AG20443 (cell line): ENCODE measurements at places on chromosomes 16 and 17.
A peak's percentile ranks its signal among the peaks of the same experiment; 100 is the strongest.

- DNase-seq, result no peak
Measured at GRCh38 chr17:43822570-43823190, 10.3 kb downstream of the MPP3 start.

GRCh38 chr17:41553987-41554680 is 17.7 kb downstream of the KRT9 start:
- DNase-seq, result no peak

GRCh38 chr16:86294535-86295196 is 215.7 kb upstream of the FOXF1 start:
- no peak for DNase-seq

DNA sequence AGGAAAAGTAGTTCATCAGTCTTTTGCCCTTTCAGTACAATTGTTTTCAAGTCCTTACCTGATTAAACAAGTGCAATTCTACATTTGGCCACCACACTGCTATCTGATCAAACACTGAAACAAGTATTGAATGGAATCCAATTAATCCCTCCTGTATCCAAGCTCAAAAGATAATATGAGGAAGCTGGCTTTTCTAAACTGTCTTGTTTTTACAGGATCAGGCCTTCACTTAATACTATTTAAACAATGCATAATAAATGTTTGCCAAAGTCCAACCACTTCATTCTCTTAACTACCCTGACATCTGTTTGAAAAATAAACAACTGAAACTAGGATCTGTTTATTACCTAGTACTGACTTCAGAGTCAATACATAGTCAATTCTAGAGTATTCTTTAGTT is 131.6 kb downstream of the MRTFB start:
- DNase-seq, result no peak

DNA sequence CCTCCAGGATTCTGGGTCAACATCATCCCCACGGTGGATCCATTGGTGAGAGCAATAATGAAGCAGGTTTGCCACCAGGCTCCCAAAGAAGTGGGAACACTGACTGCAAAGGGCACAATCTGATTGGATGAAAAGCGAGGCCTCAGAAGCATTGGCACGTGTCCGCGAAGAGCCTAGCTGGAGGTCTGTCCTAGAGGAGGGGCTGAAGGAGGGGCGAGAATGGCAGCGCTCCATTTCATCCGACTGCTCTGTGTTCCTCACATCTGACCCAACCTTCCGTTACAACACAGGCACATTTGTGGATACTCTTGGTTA is 79.9 kb downstream of the MRC2 start:
- DNase-seq, result no peak

GRCh38 chr16:84514874-84515835 is 10.7 kb upstream of the MEAK7 start:
- no peak for DNase-seq

GRCh38 chr17:55463600-55463999 is 42.0 kb upstream of the MMD start:
- no peak for DNase-seq

DNA sequence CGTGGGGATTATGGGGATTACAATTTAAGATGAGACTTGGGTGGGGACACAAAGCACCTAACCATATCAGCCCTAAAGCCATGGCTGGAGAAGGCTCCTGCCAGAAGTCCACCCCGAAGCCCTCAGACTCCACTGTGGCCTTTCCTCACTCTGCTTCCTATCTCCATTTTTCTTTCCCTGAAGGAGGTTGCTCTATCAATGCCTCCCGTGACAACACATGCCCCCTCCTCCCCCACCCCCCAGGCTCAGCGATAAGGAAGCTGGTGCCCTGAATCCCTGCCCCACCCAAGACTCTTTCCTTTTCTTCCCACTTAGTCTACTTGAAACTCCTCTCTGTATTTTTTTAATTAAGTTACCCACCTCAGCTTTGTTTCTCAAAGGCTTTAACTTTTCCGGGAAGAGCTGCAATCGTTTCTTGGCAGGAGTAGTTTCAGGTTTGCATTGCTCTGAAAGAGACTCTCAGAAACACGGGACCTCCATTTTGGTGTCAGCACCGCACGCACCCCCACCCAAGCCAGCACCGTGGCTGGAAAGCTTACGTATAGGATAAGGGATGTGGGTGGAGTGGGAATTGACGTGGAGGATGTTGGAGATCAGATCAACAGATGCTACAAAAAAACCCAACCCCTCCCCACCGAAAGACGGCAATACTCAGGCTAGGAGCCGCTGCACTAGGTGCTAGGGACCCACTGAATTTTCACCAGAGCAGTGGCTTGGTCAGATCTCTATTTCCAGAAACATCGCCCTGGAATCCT is 15.2 kb upstream of the CA4 start:
- DNase-seq, result peak; percentile 58

- no peak for DNase-seq
Measured at GRCh38 chr17:81980707-81981343, 3.4 kb downstream of the ASPSCR1 start.

DNA sequence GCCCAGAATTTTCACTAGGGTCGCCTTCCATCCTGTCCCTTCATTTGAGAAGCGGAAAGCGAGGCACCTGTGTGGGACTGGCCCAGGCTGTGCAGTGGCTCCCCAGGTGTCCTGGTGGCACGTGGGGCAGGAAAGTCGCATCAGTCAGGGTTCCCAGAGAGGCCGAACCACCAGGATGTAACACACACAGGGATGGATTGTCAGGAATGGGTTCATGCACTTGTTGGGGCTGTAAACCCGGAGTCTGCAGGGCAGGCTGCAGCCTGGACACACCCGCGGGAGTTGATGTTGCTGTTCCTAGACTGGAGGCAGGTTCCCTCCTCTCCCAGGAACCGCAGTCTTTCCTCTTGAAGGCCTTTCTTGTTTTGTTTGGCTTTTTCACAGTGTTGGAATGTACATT is 30.7 kb upstream of the RPTOR start:
- DNase-seq, result peak; percentile 60

DNA sequence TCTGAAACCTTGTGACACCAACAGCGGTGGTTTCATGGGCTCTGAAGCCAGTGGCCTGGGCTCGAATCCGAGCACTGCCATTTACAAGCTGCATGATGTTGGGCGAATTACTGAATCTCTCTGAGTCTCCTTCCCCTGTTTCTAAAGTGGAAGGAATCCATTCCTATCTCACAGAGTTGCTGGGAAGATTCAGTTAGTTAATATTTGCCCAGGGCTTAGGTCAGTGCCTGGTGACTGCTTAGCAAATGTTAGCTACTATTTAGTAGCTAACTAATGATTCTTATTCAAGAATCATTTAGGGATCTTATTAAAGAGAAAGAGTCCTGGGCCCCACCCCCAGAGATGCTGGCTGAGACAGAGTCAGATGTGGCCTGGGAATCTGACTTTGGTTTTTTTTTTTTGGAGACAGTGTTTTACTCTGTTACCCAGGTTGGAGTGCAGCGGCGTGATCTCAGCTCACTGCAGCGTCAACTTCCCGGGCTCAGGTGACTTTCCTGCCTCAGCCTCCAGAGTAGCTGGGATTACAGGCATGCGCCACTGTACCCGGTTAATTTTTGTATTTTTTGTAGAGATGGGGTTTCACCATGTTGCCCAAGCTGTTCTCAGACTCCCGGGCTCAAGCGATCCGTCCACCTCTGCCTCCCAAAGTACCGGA is 33.6 kb upstream of the RAI1 start:
- DNase-seq, result no peak

DNA sequence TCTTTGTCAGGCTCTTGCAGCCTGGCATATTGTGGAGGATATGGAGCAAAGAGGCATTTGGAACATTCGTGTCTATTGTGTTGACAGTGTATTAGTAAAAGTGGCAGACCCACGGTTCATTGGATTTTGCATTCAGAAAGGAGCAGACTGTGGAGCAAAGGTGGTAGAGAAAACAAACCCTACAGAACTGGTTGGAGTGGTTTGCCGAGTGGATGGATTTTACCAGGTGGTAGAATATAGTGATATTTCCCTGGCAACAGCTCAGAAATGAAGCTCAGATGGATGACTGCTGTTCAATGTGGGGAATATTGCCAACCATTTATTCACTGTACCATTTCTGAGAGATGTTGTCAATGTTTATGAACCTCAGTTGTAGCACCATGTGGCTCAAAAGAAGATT is 44.5 kb downstream of the EFCAB13 start:
- DNase-seq, result no peak

DNA sequence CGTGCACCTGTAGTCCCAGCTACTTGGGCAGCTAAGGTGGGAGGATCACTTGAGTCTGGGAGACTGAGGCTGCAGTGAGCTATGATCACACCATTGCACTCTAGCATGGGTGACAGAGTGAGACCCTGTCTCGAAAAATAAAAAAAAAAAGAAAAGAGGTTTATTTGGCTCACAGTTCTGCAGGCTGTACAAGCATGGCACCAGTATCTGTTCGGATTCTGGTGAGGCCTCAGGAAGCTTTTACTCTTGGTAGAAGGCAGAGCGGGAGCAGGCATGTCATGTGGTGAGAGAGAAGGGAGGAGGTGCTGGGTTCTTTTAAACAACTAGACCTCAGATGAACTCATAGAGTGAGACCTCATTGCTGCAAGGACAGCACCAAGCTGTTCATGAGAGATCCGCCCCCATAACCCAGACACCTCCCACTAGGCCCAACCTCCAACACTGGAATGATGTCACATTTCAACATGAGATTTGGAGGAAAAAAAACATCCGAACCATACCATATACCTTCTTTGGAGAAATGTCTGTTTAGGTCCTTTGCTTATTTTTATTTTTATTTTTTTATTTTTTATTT is 10.3 kb upstream of the RMI2 start:
- DNase-seq, result no peak

DNA sequence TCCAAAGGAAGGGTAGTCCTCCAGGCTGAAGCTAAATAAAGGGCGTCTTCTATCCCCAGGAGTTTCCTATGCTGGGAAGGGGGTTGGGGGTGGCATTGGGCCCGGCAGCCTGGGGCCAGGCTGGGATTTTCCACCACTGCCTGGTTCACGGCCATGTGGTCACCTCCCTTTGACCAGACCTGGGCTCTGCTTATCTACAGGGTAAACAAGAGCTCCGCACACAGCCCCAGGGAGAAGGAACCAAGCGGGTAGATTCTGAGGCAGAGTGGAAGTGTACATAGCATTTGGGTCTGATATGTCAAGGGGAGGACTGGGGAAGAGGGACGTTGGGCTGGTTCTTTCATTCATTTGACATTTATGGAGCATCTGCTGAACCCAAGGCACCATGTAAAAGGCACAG is 27.2 kb upstream of the TMEM220 start:
- no peak for DNase-seq

DNA sequence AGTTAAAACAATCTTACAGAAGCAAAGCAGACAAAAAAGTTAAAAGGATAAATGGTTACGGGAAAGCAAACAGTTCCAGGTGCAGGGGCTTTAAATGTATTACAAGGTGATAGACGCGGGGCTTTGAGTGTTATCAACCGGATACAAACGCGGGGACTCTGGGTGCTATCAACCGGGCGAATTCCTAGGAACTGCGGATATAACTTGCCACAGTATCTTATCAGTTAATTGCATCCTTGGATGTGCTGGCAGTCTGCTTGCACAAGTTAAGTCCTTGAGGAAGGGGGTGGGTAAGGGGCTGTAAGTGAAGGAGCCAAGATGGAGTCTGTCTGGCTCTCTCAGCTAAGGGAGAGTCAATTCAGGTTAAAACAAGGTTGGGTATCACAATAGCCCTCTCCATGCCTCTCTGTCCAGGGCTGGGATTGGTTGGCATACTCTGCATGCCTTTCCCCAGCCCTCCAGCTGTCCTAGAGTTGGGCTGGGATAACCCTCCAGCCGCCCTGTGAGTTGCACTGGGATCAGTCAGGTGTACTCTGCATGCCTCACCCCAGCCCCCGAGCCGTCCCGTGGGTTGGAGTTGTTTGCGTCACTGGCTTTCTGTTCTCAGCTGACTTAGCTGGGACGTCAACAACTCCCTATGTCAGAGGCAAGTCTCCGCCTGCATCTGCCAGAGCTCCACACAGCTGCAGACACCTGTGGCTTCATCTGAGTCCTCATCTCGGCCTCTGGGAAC is 40.9 kb downstream of the TMEM235 start:
- DNase-seq, result no peak

DNA sequence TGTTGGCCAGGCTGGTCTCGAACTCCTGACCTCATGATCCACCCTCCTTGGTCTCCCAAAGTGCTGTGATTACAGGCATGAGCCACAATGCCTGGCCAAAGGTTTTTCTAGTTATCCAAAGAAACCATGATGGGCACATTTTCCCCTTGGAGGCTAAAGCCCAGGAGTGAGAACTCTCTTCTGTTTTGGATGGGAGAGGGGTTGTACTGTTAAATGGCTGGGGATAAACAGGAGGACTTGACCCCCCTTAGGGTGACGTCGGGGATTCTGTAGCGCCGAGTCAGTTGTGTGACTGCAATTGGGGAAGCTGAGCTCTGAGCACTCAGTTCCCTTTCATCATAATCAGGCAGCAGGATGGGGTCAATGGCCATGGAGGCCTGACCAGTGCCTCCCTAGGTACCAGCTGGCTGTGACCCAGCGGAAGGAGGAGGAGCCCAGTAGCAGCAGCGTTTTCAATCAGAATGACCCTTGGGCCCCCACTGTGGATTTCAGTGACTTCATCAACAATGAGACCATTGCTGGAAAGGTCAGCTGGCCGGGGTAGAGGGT is 4.1 kb downstream of the AOC3 start:
- no peak for DNase-seq

GRCh38 chr17:69651921-69652320 is 237.4 kb downstream of the MAP2K6 start:
- DNase-seq, result no peak

- DNase-seq, result no peak
Measured at GRCh38 chr17:42484304-42484703, 25.6 kb downstream of the ATP6V0A1 start.

GRCh38 chr17:3852561-3852960 is 6.5 kb upstream of the NCBP3 start:
- DNase-seq, result no peak

- no peak for DNase-seq
Measured at GRCh38 chr17:42271779-42272035, 4.5 kb downstream of the STAT5B start.

DNA sequence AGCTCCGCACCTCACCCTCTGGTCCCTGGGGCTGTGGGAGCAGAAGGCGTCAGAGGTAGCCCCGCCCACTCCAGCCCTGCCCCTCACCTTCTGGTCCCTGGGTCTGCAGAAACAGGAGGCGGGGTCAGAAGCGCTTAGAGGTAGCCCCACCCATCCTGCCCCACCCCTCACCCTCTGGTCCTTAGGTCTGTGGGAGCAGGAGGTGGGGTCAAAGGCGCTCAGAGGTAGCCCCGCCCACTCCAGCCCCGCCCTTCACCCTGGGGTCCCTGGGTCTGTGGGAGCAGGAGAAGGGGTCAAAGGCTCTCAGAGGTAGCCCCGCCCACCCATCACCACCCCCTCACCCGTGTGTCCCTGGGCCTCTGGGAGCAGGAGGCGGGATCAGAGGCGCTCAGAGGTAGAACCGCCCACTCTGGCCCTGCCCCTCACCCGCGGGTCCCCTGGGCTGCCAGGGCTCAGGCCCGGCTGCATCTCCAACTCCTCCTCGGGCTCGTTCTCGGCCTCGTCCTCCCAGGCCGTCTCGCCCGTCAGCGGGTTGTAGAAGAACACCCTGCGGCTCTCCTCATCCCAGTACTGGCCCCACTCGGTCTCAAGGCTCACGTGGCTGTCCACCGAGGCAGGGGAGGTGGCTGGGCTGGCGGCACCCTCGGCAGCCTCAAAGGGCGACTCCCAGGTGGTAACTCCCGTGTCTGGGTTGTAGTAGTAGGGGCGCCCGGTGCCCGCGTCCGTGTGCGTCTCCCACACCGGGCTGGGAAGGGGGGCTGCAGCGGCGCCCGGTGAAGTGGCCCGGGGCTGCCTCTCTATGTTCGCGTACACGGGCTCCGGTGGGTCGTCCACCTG is 27.2 kb downstream of the ARHGAP27 start:
- peak; percentile 54 for DNase-seq

GRCh38 chr17:39629898-39630297 is 3.1 kb downstream of the PPP1R1B start:
- DNase-seq, result no peak

GRCh38 chr17:49456183-49456965 is 38.7 kb upstream of the NGFR start:
- DNase-seq, result peak; percentile 93

GRCh38 chr16:85330694-85331188 is 218.5 kb upstream of the CIBAR2 start:
- DNase-seq, result peak; percentile 90
